ENCODE measurements at places on chromosomes 11 and 22. TPM values are rescaled to one million over a fixed set of nuclear protein-coding genes. Genes with fewer than 3 reads are reported as not detected.

Gene EXPH5
- 10.1 TPM for total RNA-seq

DNA sequence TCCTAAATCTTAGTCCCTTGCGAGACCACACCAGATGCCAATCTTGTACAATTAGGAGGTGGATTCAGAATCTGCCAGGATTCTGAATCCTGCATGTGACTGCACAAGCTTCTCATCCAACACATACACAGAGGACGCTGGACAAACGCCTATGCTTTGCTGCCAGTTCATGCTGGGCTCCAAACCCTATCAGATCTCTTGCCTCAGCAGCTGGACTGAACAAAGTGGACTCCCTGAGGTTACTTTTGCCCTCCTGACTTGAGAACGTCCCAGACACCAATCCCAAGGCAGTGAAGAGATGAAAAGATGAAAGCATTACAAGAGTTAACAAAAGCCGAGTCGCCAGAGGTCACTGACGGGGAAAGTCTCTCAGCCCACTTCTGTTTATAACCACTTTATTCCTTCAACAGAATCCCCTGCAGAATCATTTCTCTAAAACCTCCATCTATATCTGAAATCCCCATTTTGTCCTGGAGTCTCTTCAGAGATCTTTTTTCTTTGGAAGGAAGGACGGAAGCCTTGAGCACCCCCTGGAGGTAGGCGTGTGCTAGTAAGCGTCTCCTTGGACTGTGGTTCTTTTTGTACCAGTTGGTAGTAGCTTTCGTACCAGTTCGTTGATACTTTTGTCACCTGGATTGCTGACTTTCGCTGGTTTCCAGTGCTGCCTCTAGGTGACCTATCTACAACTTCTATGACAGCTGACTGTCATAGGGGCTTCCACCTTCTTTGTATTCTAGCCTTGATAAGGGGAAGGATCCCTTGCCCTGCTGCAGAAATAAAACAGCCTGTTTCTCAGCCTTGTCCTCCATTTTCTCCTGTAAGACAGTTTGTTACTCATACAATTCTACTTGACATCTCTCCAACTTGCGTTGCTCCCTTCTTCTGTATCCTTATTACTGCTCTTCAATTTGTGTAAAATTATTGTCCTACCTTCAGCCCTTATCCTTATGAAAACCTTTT lies 26.1 kb upstream of the EED start:
- peak; percentile 35 for DNase-seq

Gene OMP
- total RNA-seq = not detected

- no peak for DNase-seq
These were observed 349.4 kb downstream of the METTL15 start for GRCh38 chr11:28457481-28458065.

GRCh38 chr22:33921525-33922348 lies 1.5 kb upstream of the LARGE1 start:
- no peak for DNase-seq

GRCh38 chr22:20741634-20742581 lies 32.0 kb upstream of the SERPIND1 start:
- no peak for DNase-seq

- no peak for DNase-seq
These were observed 3.4 kb downstream of the P2RY2 start for GRCh38 chr11:73221451-73221850.

- peak; percentile 98 for DNase-seq
These were observed 5.3 kb downstream of the YAP1 start for GRCh38 chr11:102115557-102115956.

Gene CALCB
- total RNA-seq = 1.2 TPM

Gene SLC25A45
- 0.82 TPM for total RNA-seq

Gene PHOX2A
- total RNA-seq = not detected

DNA sequence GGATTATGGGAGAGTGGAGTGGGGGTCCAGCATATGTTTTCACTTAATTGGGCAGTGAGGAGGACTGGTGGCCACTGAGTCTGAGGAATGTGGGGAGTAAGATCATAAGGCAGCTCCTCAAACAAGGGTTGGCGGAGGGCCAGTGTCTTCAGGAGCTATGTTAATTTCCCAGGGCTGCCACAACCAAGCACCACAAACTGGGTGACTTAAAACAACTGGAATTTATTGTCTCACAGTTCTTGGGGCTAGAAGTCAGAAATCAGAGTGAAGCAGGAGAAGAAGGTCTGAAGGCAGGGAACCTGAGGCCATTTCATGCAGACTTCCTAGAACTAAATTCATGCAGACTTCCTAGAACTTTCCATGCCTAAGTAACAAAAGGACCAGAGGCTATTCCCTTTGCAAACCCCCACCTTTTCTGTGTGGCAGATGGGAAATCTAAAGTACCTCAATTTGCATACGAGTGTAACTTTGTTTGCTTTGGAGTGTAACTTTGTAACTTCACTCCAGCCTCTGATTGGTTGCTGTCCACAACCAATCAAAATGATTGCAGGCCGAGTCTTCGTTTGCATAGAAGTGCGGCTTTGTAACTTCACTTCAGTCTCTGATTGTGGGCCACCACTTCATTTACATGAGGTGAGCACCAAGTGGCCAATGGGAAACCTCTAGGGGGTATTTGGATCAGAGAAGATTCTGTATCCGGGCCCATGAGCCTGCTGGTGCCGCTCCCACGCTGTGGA lies 50.5 kb upstream of the ZBED5 start:
- DNase-seq = peak; percentile 84

Gene SCGB1D2
- total RNA-seq = not detected

Gene RTN4R
- 18.2 TPM for total RNA-seq

DNA sequence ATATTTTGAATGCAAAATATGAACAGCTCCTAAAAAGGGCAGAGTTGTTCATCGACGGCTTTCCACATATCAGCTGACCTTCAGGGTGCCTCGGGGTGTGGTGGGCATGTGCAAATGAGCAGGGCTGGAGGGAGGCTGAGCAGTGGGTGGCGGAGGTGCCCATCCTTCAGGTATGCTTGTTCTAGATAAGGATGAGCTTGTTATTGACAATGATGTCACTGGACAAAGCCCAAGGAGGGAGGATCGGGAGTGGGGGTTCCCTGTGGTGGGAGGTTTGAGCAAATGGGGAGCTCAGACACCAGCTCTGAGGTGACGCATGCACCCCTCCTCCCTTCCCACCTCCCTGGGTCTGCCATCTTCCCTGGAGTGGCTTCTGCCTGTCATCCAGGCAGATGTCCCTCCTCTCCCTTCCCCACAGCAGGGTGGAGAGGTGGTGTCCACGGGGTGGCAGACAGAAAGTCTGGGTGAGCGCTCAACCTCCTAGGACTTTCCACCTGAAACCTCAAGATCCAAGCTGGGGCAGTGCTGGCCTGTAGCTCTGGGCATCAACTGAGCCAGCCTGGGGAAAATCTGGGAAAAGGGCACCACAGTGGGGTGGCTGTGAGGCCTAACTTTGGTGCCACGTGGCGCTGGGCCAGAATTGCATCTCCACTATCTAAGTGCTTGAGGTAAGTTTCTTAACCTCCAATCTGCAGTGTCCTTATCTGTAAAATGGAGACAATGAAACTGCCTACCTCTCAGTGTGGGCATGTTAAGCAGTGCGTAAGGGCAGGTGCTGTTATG lies 106.3 kb upstream of the THY1 start:
- DNase-seq = no peak

DNA sequence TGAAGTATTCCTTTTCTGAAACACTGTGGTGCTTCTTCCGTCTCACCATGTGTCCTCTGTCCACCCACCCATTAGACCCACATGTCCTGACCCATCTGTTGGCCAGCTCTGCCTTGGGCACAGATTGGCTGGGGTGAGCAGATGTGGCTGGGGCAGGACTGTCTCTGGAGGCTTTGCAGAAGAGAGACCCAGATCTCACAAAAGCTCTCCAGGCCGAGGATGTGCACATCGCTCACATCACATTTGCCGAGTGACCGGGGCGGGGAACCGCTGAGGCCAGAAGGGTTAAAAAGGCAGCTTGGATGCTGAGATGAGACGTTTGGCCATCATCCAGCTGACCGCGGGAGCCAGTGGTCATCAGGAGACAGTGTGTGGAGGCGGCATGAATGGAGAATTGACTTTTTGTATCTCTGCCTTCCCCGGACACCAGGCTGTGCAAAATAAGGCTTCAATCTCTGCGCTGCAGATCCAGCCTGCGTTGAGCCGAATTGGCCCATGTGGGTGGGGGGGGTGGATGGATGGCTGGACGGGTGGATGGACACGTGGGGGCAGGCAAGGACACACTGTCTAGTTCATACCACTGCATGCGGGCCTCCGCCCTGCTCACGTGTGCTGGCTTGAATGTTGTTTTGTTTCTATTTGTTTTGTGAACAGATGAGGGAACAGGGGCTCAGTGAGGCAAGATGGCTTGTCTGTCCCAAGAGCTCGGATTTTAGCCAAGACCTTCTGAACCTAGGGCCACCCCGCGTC lies 6.1 kb downstream of the IFITM10 start:
- DNase-seq = no peak

DNA sequence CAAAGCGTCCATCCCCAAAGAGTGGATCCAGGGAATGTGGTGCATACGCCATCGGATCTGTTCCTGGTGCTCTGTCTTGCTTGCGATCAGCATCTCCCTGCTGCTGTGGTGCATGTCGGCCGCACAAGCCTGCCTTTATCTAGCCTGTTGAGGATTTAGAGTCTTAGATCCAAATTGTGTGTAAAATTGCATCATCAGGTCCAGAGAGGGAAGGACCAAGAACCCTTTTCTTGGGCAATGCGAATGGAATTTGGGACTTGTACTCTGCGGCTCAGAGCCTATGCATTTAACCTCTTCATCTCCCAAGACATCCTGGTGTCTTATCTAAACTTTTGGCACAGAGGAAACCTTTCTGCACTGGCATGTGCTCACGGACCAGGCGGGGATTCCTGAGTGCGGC lies 1238.7 kb downstream of the TBC1D22A start:
- DNase-seq = no peak

Gene F2
- not detected for total RNA-seq

Gene INS
- not detected for total RNA-seq

DNA sequence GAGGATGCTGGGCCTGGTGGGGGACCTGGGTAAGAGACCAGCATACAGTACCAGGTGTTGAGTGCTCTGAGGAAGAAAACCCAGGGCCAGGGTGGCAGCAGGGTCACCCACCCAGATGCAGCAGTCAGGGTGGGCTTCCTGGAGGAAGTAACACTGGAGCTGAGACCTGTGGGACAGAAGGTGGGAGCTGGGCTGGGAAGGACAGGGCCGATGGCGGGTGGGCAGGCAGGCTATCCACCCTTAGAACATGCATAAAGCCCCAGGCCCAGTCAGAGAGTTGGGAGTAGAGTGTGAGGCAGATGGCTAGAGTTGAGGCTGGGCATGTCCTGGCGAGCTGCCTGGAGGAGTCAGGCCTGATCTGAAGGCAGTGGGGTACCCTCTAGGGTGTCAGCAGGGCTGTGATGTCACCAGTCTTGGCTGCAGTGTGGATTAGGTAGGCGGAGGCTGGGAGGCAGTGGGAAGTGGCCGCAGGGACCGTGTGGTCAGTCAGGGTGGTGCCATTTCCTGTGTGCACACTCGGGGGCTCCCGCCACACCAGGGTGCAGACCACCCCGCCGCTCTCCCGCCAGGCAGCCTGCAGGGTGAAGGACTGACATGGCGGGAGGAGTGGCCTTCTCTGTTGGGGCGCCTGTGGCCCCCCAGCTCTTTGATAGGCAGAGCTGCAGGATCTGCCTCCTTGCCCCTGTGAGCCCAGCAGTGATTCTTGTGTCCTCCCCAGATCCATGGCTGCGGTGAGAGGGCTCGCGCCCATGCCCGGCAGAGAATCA lies 35.3 kb downstream of the IGHMBP2 start:
- DNase-seq = no peak

Gene SLC29A2
- 5.5 TPM for total RNA-seq

Gene NXPE1
- total RNA-seq = not detected

- no peak for DNase-seq
These were observed 15.7 kb downstream of the NUP50 start for GRCh38 chr22:45179276-45180049.

DNA sequence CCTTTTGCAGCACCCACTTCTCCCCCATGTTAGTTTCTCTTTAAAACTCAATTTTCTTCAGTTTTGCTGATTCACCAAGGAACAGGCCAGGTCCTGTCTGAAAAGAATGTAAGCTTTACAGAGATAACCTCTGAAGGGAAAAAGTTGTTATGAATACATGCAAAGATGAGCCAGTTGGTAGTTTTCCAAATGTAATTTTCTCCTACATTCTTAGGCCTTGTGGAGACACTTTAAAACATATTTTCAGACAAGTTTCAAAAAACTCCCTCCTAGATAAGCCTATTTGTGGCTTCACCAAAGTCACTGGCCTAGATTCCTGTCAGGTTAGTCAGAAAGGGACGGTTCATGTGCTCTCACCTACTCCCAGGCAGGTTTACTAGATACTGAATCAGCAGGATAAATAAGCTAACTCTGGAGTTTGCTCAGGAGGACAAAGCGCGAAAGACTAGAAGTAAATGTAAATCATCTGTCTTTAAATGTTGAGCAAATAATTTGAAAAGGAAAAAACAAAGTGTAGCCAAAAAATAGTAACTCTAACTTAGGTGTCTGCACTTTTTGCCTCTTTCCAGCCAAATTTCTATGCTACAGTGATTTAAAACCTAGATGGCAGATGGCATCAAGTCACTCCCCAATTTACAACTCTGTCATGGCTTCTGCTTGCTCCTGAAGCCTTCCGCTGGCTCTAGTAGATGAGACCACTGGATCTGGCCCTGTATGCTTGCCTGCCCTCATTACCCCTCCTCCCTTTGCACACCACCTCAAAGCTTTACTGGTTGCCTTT lies 4.9 kb upstream of the ATP6V1E1 start:
- peak; percentile 79 for DNase-seq

Gene MAPK8IP2
- total RNA-seq = 1.0 TPM

- no peak for DNase-seq
These were observed 191.5 kb downstream of the MAML2 start for GRCh38 chr11:96151501-96151900.

Gene TMA7B
- not detected for total RNA-seq

DNA sequence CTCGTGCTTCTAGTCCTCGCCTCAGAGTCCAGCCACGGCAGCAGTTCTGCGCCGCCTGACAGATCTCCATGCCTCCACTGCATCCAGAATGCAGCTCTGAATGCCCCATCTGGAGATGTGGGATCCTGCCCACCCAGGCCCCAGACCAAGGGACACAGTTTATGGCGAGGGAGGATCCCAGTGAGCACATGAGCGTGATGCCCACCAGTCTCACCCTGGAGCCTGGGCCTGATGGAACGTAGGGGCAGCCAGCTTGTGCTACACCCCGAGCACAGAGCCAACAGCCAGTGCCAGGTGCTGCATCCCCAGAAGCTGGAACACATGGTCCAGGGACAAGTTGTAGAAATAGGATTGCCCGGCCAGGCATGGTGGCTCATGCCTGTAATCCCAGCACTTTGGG lies 10.4 kb downstream of the IGLL1 start:
- DNase-seq = no peak

- DNase-seq = no peak
These were observed 150.2 kb downstream of the SNX19 start for GRCh38 chr11:130765951-130766649.

DNA sequence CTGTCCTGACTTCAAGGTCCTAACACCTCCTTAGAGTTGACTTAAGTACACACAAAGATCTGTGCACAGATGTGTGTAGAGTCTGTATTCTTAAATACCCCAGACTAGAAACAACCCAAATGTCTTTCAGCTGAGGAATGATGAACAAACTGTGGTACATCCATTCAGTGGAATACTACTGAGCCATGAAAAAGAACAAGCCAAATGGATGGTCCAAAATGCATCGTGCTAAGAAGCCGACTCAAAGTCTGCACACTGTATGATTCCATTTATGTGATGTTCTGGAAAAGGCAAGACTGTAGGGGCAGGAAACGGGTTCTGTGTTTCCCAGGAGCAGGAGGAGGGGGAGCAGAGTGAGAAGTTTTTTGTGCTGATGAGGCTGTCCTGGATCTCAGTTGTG lies 56.7 kb upstream of the LINC01488 start:
- DNase-seq = no peak

- no peak for DNase-seq
These were observed 32.1 kb downstream of the AMPD3 start for GRCh38 chr11:10487002-10487647.

Gene SYTL2
- total RNA-seq = 7.5 TPM
